ENCODE measurements at places on chromosomes 4 and X. TPM values are rescaled to one million over a fixed set of nuclear protein-coding genes. Genes with fewer than 3 reads are reported as not detected.

Gene CCKAR
- total RNA-seq: not detected

Gene RNF128
- total RNA-seq: 5.2 TPM

Gene ODAPH
- 0.12 TPM for total RNA-seq

DNA sequence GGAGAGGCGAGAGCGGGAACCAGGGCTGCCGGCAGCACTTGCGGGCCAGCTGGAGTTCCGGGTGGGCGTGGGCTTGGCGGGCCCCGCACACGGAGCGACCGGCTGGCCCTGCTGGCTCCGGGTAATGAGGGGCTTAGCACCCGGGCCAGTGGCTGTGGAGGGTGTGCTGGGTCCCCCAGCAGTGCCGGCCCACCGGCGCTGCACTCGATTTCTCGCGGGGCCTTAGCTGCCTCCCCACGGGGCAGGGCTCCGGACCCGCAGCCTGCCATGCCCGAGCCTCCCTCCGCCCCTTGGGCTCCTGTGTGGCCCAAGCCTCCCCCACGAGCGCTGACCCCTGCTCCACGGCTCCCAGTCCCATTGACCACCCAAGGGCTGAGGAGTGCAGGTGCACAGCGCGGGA lies 25.2 kb upstream of the KIT start:
- ATAC-seq: no peak

DNA sequence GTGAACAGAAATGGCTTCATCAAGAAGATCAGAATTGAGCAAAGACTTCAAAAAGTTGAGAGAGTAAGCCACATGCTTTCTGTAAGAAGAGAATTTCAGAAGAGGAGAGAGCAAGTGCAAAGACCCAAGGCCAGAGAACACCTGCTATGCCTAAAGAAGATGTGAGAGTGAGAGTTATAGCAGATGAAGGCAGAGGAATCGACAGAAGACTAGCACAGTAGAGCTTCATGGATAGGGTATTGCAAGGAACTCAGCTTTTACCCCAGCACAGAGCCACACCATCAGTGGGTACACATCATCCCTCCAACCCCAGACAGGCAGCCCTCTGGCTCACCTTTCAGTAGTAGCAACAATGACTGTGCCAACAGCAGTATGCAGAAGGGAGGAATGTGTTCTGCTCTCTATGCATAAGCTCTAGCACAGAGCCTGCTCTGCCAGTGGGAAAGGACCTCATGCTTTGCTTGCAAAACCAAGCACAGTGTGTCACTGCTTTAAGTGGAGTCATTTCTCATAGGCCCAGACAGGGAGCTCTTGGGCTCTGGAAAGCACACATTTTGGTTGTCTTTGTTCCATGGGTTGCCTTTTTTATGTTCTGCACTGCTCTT lies 318.6 kb downstream of the NAF1 start:
- ATAC-seq: peak; percentile 50

DNA sequence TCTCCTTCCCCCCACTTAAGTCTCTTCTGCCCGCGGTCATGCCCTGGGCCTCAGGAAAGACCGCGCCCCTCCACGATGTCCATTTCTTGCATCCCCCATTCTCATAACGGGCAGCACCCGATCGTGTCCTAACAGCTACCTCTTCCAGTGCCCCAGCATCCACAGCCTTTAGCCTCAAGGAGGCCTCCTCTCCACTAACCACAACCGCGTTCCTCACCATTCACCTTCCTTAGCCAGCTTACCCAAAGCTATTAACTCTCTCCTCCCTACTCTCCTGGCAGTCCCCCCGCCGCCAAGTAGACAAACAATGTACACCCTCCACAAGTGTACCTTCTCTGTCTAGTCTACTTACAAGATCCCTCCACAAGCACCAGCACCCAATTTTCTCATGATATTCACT lies 58.6 kb upstream of the PAGE5 start:
- peak; percentile 3 for ATAC-seq

DNA sequence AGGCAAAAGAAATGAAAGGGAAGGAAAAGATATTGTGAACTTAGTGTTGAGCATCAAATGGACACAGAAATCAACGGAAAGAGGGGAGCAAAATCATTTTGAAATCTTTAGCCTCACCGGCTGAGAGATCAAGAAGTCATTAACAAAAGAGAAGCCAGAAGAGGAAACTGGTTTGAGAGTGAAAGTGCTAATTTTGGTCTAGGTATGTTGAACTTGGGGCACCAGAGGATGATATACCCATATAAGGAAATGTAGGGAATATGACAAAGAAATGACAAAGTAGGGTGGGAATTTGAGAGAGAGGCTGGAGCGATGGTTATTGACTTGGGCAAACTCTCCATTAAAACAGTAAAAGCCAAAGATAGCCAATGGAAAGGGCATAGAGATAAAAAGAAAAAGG lies 183.4 kb upstream of the ATOH1 start:
- no peak for ATAC-seq

DNA sequence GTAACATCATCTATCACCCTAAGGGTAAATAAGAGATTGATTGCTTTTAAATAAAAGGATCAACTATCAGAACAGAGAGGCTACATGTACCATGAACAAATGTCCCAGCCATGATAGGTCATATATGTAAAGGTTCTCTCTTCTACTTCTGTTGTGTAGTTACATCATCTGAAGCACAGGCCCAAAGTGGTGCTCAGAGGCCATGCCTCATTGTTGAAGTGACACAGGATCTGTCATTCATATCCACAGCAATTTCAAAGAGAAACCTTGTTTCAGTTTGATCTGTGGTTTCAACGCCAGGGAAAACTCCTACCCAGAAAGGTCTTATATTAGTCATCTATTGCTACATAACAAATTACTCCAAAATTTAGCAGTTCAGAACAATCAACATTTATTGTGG lies 269.2 kb upstream of the MAOA start:
- ATAC-seq: no peak

- ATAC-seq: no peak
These were observed 70.5 kb downstream of the HADH start for GRCh38 chr4:108060164-108060563.

DNA sequence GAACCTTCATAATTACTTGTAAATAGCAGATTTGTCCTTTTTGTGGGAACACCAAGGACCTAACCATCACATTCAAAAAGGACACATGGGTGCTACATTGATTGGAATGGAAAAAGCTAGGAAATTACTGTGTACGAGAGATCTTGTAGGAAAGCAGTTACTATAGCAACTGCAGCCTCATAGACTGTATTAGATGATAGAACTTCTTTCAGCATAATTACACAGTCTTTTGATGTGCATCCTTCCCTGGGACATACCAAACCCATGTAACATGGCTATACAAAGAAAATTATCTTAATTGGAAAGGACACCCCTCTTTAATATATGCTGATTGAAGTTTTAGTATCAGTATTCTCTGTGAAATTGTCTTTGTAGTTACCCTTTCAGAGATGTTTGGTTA lies 130.7 kb upstream of the CTSO start:
- no peak for ATAC-seq

- no peak for ATAC-seq
These were observed 312.9 kb downstream of the TRIML1 start for GRCh38 chr4:188452097-188452496.

DNA sequence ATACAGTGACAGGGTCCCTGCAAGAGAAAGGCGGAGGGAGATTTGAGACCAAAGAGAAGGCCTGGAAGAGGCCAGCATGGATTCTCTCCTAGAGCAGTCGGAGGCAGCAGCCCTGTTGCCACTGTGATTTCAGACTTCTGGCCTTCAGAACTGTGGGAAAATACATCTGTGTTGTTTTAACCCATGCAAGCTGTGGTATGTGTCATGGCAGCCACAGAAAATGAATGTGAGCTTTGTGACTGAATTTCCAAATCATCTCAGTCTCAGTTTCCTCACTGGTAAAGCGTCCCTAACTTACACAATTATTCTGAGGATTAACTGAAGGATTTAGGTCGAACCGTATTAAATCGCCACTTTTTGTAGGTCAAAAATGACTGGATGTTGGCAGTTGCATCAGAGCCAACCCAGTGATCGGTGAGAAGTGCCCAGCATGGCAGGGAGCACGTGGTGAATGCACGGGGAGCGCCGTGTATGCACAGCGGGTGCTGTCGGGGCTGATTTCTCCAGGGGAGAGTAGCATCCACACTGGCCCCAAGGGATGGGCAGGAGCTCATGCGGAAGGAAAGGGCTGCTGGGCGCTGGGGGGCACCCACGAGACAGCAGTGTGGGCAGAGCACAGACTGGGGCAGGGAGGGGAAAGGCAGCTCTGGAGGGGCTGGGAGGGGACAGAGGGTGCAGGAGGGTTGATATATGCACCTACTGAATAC lies 23.8 kb upstream of the NSG1 start:
- ATAC-seq: no peak

DNA sequence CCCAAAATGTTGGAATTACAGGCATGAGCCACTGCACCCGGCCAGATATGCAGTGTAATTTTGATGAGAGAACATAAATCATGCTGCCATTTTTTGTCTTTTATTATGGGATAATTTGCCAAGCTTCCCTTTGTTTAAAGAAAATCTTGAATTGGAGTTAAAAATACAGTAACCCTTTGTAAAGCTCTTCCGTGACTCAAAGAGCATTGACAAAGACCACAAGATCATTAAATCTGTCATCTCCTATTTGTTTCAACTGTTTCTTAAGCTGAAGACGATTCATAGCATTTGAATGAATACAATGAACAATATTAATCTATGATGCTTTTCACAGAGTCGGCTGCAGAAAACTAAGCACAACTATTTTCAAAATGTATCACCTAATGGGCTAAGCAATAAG lies 132.6 kb downstream of the ANAPC4 start:
- ATAC-seq: no peak

- ATAC-seq: no peak
These were observed 417.7 kb downstream of the AR start for GRCh38 chrX:67961516-67961915.
